NCI-H2081 (cell line): ENCODE measurements at places on chromosomes 3 and 15.
A peak's percentile ranks its signal among the peaks of the same experiment; 100 is the strongest.

DNA sequence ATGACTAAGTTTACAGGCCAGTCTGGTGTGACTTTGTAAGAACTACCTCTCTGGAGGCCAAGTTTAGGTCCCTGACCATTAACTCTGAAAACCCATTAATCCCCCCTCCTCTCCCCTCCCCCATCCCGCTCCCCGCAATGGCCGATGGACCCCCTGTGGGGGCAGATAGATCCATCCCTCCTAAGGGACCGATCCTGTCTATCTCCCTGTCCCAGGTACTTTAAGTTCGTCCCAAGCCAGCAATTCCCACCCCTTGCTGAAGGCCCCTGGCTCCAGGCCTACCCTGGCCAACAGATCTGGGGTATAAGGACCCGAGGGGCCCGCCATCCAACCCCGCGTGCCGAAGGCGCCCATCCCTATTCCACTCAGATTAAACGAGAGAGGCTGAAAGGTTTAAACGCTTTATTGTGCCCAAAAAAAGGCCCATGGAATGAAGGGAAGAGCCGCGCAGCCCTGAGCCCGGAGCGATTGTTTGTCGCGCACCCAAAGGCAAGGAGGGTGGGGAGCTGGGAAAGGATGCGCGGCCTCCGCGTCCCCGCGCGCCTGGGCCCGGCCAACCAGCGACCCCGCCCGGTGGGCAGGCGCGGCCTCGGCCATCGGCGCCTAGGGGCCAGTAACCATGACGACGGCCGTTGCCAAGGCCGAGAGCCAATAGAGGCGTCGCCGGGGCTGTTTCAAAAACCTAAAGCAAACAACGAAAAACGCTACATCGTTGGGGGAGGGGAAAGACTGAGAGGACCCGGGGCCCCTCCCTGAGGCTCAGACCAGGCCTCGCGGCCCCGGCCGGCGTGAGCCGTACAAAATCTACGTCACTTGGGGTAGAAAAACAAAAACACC, 35.9 kb downstream of the HMCES start:
- DNase-seq = peak; percentile 99

- DNase-seq = peak; percentile 55
Measured at GRCh38 chr15:90165659-90166489, 35.3 kb upstream of the SEMA4B start.

DNA sequence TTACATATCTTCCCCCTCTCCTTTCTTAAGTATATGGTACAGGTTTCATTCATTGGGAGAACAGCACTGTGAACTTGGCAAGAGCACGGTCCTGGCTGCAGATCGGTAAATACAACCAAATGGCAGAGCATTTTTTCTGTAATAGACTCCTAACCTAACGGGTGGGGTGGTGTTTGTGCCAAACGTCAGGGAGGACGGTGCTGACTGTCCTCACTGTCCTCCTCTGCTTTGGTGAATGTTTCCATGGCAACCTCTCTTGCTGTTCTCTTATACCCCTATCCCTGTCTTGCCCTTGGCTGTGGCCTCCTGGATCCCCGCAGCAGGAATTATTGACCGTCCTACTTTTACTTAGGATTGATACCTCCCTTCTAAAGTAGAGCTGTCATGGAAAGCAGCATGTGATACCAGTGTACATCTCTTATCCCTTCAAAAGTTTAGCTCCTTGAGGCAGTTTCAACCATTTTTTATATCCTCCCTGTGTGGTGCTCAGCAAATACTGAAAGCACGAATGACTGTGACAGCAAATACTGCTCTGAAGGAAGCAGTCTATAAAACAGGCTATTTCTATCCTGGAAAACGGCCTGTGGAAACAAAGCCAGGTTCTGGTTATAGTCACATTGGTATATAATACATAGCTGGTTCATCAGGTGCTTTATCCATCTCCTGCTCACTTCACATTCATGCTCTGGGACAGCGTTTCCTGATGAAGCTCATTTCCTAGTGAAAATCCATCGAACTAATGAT, 275.4 kb upstream of the C2CD4B start:
- DNase-seq = no peak

DNA sequence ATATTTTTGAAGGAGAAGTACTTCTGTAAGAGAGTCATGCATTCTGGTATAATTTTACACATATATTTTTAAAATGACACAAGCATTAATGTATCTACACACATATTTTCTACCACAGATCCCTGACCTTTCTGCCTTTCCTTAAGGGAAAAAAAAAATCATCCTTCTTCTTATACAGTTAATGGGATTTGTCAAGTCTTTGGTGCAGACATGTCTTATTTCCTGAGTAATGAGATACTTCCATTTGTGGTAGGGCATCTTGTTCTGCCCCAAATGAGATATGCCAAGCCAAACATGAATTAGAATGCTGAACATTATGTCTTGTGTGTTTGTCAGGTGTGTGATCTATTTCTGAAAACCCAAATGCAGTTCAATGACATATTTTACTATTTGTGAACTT, 329.9 kb downstream of the RBMS3 start:
- DNase-seq = no peak

- DNase-seq = no peak
Measured at GRCh38 chr3:176950743-176951142, 246.5 kb downstream of the TBL1XR1 start.

GRCh38 chr3:71050538-71051258, 532.8 kb downstream of the FOXP1 start:
- DNase-seq = no peak

- DNase-seq = peak; percentile 50
Measured at GRCh38 chr3:10467904-10468612, 37.3 kb downstream of the ATP2B2 start.

- DNase-seq = no peak
Measured at GRCh38 chr15:55282284-55282833, 7.3 kb downstream of the RAB27A start.

- no peak for DNase-seq
Measured at GRCh38 chr3:171354049-171354705, 106.0 kb downstream of the TNIK start.

GRCh38 chr15:86624261-86625036, 544.8 kb downstream of the AGBL1 start:
- no peak for DNase-seq

GRCh38 chr15:29127506-29128430, 141.9 kb downstream of the NSMCE3 start:
- DNase-seq = no peak

GRCh38 chr3:64549869-64550268, 137.9 kb downstream of the ADAMTS9 start:
- DNase-seq = no peak

GRCh38 chr3:182220471-182220870, 508.7 kb downstream of the SOX2 start:
- DNase-seq = no peak

DNA sequence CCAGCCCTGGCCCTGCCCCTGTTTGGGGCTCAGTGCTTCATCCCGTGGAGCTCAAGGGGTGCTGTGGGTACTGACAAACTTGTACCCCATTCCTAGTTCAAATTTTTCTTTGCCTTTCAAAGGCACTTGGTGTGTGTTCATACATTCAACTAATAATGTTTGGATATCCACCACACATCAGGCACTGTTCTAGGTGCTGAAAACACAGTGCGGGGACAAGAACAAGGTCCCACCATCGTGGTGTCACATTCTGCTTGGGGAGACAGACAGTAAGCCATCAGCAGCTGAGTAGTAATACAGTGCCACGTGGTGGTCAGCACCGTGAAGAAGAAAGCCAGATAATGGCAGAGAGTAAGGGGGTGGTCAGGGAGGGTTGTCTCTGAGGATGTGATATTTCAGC, 32.5 kb downstream of the CRYGS start:
- DNase-seq = no peak

- DNase-seq = no peak
Measured at GRCh38 chr15:96264801-96265515, 65.5 kb upstream of the NR2F2 start.

- no peak for DNase-seq
Measured at GRCh38 chr3:88151358-88151757, 1.6 kb downstream of the C3orf38 start.

DNA sequence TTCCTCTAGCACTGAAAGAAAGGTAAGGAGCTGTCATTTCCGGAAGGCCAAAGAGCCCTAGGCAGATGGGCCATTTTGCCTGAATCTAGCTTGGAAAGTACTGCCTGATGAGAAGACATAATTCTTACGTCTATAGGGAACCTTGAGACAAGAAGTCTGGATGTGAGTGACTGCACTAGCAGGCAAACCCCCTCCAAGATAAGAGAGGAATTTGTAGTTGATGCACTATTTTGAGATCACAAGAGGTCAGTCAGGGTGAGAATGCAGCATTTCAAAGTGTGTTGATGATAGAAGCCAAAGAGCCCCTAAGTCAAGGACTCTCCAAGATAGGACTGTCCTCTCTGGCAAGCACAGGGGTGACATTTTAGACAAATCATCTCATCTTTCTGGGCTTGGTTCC, 99.2 kb downstream of the HES1 start:
- no peak for DNase-seq

DNA sequence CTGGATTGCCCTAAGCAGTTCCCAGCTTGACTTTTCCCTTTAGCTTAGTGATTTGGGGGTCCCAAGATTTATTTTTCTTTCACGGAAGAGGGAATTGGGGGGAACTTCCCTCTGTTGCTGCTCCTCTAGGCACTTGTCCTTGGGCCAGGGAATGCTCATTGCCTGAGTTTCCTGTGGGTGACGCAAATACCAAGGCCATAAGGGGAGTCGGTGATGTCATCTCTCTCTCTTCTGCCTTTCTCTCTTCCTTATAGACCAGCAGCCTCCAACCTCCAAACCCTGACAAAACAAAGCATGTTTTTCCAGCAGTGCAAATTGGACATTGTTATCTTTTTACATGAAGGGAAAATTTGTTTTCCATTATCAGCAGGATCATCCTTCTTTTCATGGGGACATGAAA, 120.2 kb downstream of the ITPR1 start:
- DNase-seq = no peak

DNA sequence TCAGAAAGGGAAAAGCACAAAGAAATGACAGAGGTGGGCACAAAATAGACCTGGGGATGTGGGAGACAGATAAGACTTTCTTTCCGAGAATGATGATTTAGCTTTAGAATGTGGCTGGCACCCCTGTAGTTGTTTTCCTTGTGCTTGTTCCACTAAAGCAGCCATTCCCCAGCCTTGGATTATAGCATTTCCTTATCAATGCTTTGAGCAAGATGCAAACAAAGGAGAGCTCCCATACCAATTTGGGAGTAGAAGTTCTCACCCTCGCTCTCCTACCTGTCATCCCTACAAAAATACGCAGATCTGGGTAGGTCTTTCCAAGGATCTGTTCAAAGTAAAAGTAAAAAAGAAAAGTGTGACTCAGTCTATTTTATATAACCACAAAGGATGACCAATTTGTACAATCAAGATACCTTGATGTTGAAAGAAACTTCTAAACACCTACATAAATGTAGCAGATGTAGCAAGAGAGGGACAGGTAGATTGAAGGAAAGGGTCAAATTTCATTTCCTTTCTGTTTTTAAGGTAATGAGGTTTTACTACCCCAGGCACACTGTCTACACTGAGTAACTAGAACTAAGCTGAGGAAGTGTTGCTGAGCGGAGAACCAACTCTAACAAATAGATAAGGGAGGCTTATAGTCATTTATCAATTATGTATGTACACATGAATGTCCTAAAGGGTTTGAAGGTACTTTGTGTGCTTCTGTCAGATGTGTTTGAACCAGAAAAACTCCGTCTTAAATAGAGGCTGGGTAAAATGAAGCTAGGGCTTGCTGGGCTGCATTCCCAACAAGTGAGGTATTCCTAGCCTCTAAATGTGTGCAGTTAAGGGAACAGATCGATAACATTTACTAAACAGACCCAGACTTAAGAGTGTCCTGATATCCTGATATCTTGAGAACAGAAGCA, 91.1 kb upstream of the LRRN1 start:
- DNase-seq = no peak

DNA sequence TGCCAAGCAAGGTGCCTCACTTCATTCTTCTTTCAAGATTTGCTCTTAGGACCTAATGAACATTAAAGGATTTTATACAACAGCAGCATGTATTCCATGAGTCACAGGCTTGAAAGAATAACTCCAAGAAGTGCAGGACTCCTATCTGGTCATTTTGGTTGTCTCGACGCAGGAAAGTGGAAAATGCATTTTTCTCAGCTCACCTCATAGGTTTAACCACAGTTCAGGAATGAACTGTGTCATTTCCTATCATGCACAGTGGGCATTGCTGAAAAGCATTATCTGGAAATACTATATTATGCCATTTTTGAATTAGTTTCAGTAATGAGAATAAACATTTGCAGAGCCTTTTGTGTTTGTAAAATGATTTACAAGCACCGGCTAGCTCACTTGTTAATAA, 98.7 kb upstream of the BFSP2 start:
- no peak for DNase-seq

DNA sequence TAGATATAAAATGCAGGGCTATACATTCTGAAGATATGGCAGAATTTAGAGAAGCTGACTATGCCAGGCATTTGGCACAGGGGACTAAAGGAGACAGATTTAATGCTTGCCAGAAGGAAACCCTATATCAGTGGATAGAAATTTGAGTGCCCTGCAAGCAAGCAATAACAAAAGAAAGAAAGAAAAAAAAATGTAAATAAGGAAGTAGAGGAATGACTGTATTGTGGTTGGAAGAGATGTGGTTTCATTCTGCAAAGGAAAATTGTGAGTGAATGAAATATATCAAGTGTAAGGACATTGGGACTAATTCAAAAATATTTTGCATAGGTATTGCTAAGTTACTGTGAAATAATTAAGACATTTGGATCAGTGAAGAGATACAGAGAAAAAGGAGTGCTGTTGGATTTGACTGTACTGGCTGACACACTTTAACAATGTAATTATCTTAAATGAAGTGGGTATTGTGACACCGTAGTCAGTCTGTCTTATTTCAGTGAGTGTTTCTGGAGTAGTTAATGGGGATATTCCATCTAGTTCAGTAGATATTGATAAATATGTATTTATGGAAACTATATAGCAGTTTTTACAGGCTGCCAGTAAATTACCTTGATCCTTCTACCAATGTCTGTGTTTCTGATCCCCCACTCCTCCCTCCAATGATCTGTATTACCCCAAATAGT, 418.2 kb downstream of the CNTN4 start:
- DNase-seq = no peak

- no peak for DNase-seq
Measured at GRCh38 chr15:60673166-60673565, 194.2 kb upstream of the ICE2 start.

DNA sequence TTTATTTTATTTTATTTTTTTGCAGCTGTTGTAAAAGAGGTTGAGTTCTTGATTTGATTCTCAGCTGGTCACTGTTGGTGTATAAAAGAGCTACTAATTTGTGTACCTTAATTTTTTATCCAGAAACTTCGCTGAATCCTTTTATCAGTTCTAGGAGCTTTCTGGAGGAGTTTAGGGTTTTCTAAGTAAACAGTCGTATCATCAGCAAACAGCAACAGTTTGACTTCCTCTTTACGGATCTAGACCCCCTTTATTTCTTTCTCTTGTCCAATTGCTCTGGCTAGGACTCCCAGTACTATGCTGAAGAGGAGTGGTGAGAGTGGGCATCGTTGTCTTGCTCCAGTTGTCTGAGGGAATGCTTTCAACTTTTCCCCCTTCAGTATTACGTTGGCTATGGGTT, 165.8 kb upstream of the KCNMB2 start:
- no peak for DNase-seq

DNA sequence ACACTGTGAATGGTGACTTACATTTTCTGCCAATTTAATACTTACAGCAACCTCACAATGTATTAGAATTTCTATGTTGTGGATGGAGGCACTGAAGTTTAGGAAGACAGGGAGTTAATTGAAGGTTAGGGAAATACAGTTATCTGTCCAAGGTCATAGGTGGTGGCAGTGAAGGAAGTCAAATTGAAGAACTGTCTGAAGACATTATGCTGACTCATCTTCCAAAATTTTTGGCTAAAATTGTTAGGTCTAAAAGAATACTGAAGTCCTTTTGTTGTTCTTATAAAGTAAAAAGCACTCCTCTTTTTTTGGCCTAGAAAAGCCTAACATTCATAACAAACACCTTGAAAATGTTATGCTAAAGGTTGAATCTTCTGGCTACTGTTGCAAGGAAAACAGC, 27.7 kb downstream of the EMC4 start:
- DNase-seq = no peak
